ENCODE measurements at places on chromosomes 3 and 15. TPM values are rescaled to one million over a fixed set of nuclear protein-coding genes. Genes with fewer than 3 reads are reported as not detected.

The CFAP161 gene
- total RNA-seq, result 2.7 TPM

The RARB gene
- not detected for total RNA-seq

The CDHR4 gene
- total RNA-seq, result not detected

The GPR160 gene
- 0.18 TPM for total RNA-seq

The STAC gene
- total RNA-seq, result 18.8 TPM

The RTP4 gene
- total RNA-seq, result 2.5 TPM

The CPEB1 gene
- 19.5 TPM for total RNA-seq

The CHRNA7 gene
- 3.3 TPM for total RNA-seq

The GOLGA8J gene
- total RNA-seq, result 0.44 TPM

The CD96 gene
- total RNA-seq, result not detected

The BNC1 gene
- total RNA-seq, result not detected

The GOLGA8T gene
- not detected for total RNA-seq

The WDR5B gene
- total RNA-seq, result 5.5 TPM

The HRG gene
- total RNA-seq, result not detected

The UROC1 gene
- not detected for total RNA-seq

The P2RY13 gene
- not detected for total RNA-seq

The SLC28A2 gene
- total RNA-seq, result 0.23 TPM

The CLSTN2 gene
- total RNA-seq, result 0.03 TPM

The SCN5A gene
- 0.69 TPM for total RNA-seq

The PLA2G4F gene
- total RNA-seq, result not detected

The GOLGA6L4 gene
- 2.7 TPM for total RNA-seq

The DOCK3 gene
- 0.21 TPM for total RNA-seq

The FETUB gene
- not detected for total RNA-seq

The NAA80 gene
- total RNA-seq, result 7.2 TPM

The LYZL4 gene
- not detected for total RNA-seq

The MYO5C gene
- 28.2 TPM for total RNA-seq

The KCNMB2 gene
- not detected for total RNA-seq

The GOLGA8S gene
- 0.15 TPM for total RNA-seq

The BTLA gene
- not detected for total RNA-seq

The PLAAT1 gene
- total RNA-seq, result 3.9 TPM

Data from Panc1 (cell line).